ENCODE measurements at places on chromosomes 3 and 15.

- no peak for DNase-seq
Measured at GRCh38 chr3:55180936-55181535, 253.2 kb upstream of the LRTM1 start.

GRCh38 chr3:169700195-169700594 is 36.7 kb upstream of the MECOM start:
- DNase-seq: no peak

DNA sequence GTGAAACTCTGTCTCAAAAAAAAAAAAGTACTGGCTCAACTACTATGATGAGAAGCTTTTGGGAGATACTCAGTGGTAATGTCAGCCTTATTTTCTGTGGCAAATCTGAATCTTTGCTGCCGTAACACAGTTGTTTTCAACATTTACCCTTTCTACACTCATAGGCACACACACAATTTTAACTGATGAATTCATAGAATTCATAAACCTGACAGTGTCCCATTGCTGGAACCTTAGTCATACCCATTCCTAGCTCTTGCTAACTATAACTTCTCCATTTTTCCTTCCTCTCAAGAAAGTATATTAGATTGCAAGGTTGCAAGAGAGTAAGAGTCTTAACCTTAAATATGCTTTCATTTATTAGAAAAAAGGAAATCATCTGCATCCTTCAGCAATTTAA is 496.6 kb downstream of the FHIT start:
- DNase-seq: no peak

DNA sequence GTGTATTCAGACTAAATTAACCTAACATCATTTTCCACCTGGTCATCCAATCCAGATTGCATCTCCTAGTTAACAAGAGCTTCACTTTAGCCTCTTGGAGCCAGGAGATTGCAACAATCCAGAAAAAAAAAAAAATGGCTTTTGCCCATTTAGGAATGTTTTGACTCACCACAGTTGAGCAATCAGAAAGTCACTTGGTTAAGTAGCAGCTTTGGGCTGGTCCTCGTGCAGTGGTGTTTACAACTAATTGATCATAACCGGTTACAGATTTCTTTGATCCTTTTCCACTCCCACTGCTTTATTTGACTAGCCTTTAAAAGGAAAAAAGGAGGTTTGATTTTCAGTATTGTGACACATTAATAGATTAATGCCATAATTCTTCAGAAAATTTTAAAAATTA is 688.8 kb upstream of the CCDC54 start:
- DNase-seq: peak; percentile 75

GRCh38 chr3:98574132-98574531 is 19.3 kb downstream of the CPOX start:
- DNase-seq: no peak

- no peak for DNase-seq
Measured at GRCh38 chr3:124652009-124652408, 78.2 kb upstream of the UMPS start.

DNA sequence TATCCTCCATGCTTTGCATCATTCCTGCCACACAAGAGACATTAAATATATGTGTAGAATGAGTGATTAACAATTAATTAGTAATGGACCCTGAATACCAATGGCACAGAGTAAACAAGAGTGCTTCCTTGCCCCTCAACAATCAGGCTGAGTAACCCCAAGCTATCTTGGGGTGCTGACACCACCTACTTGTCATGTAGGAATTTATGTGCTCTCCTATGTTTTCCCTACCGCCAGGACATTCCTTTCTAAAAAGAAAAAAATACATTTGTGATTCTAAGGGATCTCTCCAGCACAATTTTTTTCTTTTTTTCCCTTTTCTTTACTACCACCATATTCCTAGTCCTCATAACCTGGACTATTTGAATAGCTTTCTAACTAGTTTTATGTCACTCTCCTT is 449.1 kb downstream of the MFSD1 start:
- DNase-seq: no peak

GRCh38 chr3:120536642-120537041 is 59.5 kb upstream of the NDUFB4 start:
- DNase-seq: no peak

DNA sequence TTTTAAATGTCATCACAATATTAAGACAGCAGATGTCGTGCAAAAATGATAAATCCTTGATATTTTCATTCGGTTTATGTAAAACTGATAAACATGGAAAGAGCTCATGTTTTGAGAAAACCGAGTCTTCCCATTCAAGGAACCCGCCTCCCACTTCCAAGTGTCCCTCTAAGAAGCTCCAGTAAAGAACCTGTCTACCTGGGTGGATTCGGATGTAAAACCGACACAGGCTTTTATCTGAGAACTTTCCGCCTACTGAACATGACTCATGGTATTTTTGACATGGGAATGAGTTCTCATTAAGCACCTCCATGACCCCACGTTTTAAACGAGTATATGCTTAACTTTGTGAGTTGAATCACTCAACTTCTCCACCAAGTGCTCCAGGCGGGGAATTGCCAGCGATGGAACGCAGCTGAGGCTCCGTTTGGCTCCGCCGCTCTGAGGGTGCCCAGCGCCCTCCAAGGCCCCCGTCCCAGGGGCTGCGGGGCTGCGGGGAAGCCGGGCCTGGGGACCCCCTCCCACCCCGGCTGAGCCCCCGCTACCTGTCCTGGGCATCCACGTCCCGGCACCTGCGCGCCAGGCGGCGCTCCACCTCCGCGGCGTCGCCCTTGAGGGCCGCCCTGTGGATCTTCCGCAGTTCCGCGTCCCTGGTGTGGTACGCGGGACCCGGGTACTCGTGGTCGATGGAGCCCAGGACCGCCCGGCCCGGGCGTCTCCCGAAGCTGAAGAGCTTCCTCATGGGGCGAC is 119.9 kb downstream of the LMLN start:
- no peak for DNase-seq

GRCh38 chr15:70863450-70864218 is 9.7 kb upstream of the LARP6 start:
- DNase-seq: peak; percentile 74

DNA sequence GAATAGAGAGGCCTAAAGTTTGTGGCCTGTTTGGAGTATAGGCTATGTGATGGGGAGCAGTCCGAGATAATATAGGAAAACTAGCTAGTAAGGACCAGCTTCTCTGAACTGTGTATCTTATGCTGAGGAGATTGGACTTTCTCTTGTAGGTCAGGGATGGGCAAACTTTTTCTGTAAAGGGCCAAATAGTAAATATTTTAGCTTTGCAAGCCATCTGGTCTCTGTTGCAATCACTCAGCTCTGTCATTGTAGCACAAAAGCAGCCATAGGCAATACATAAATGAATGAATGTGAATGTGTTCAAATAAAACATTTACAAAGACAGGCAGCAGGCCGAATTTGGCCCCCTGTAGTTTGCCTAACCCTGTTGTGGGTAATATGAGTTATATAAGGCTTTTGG is 24.5 kb downstream of the TMOD3 start:
- no peak for DNase-seq

- DNase-seq: no peak
Measured at GRCh38 chr3:74129611-74130010, 484.8 kb downstream of the CNTN3 start.

DNA sequence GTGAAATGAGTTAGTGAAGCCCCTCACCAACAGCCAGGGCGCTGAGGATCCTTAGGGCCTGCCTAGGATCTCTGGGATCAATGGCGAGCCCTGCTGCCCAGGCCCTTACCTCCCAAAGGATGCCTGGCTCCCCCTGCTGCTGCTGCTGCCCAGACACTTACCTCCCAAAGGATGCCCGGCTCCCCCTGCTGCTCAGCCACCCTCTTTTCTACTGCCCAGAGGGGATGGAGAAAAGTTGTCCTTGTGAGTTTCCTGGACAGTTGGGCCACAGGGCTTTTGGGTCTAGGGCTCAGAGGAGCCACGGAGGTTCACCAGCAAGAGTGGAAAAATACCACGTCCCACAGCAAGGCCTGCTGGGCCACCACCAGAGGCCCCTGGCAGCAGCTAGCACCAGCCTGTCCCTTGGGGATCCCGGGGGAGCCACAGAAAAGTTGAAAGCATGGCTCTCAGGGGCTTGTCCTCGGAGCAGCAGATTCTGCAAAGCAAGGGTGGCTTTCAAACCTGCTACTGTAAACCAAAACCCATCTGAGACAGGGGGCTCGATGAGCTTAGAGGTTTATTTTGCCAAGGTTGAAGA is 59.4 kb downstream of the SLC6A6 start:
- peak; percentile 40 for DNase-seq

- DNase-seq: no peak
Measured at GRCh38 chr3:123447749-123448517, 957 bp downstream of the ADCY5 start.

DNA sequence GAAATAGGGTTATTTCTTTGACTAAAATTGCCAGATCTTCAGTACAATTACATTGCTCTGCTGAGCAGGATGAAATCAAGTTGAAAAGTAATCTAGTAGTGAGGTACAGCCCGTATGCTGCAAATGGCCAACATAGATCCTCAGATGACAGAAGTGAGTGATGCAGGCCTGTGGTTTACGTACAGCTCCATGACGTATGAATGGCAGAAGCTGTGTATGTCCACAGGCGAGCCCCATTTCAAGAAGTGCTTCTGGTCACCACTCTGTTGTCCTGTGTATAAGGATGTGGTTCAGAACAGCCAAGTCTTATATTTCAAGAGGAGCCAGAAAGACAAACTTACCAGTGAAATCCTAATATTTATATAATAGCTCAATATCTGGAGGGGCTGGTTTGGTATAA is 9.2 kb downstream of the CD86 start:
- no peak for DNase-seq

- DNase-seq: peak; percentile 43
Measured at GRCh38 chr3:194042927-194043326, 93.0 kb upstream of the HES1 start.

GRCh38 chr3:99601515-99601914 is 36.9 kb upstream of the COL8A1 start:
- DNase-seq: no peak

DNA sequence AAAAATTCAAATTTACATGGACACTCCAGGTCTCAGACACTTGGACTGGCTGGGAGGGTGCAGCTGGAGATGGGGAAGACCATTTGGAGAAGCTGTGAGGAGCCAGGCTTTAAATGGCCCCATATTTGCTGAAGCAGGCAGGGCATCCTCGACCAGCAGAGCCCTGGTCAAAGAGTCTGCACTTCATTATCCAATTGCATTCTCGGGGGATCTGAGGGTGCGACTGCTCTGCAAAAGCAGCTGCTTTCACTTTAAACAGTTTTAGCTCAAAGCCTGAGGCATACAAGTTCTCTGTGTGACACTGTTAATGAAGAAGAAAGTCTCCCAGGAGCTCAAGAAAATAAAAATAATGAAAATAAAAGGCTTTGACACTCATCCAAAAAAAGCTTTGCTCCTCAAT is 98.0 kb upstream of the SLC25A36 start:
- DNase-seq: no peak

DNA sequence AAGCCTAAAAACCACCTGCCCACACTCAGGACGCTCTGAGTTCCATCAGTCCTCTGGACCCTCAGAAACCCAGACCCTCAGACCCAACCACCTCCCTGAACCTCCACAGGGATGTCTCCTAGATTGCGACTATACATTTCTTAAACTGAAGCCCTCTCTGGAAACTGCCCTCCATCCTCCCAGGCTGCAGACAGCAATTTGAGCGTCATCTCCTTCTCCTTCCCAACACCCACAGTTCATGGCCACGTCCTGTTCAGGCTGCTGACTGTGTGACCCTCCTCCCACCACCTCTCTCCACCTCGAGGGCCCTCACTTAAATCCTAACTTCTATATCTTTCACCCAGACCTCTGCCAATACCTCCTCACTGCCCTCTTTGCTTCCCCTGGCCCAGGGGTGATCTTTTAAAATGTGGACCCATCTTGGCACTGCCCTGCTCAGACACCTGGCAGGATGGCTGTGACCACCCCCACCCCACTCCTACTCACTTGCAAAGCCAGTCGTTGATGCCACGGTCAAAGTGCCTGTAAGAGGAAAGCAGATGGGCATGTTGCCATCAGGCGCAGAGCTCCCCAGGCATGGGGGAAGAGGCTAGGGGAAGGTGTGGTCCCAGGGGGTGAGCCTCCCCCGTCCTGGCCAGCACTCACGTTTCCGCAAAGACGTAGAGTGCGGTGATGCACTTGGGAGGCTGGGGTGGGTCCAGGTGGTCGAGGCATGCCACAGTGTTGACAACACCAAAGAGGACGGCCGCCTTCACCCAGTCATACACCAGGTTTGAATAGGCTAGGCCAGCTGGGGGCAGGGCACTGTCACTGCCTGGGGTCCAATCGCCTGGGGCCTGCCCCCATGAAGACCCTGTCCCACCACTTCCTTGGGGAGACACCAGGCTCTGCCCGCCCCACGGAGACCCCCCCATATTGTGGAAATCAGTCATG is 6.0 kb downstream of the HHATL start:
- DNase-seq: no peak

DNA sequence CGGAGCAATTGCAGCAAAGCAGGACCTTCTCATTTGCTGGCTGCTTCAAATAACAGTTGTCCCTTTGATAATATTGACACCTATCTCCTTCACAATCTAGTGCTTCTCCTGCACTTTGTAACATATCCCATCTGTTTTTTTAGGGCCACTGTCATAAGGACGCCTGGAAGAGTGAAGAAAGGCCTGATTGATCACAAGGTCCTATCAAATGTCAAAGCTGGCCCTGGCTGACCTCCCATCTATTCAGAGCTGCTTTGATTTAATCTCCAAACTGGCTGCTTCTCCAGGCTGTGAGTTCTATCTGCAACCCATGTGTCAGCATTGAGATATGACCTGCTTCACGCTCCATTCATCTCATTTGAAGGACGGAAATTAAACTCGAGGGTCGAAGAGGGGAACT is 601.2 kb upstream of the KCNMB2 start:
- DNase-seq: no peak

DNA sequence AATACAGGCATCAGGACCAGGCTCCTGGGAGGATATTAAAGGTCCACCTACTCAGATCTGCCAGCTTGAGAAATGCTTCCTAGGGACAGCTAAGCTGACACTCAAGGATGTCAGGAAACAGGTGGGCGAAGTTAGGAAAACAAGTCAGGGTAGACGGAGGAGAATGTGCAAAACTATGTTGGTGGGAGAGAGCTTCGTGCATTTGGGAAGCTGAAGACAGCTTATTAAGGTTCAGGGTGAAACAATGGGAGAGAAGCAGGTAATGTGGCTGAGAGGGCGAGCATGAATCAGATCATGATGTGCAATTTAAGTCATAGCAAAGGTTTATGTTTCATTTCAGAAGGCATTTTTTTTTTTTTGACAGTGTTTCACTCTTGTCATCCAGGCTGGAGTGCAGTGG is 297.2 kb upstream of the ATP10A start:
- DNase-seq: no peak

- no peak for DNase-seq
Measured at GRCh38 chr3:61357902-61358301, 106.7 kb upstream of the FHIT start.

- DNase-seq: no peak
Measured at GRCh38 chr3:195204360-195205163, 66.4 kb downstream of the XXYLT1 start.

DNA sequence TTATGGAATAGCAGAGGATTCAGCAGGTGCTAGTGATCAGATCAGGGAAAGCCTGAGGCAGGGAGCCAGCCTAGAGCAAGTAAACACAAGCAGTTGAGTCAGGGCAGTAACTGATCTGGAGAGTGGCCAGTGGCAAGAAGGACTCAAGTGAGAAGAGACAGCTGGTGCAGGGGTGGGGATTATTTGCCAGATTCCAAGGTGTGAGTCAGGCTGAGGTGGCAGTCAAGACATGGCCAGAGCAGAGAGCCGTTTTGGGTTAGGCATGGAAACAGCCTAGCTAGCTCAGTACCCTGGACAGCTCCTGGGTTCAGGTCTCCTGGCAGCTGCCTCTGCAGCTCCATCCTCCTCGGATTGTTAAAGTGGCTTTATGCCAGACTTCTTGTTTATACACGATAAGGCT is 281.9 kb upstream of the ONECUT1 start:
- DNase-seq: peak; percentile 3

GRCh38 chr3:64152676-64153466 is 72.4 kb downstream of the PRICKLE2 start:
- DNase-seq: no peak
